ENCODE measurements at places on chromosomes 16 and 17.

- DNase-seq = no peak
These were observed 2.6 kb downstream of the SPDYE4 start for GRCh38 chr17:8755590-8756255.

DNA sequence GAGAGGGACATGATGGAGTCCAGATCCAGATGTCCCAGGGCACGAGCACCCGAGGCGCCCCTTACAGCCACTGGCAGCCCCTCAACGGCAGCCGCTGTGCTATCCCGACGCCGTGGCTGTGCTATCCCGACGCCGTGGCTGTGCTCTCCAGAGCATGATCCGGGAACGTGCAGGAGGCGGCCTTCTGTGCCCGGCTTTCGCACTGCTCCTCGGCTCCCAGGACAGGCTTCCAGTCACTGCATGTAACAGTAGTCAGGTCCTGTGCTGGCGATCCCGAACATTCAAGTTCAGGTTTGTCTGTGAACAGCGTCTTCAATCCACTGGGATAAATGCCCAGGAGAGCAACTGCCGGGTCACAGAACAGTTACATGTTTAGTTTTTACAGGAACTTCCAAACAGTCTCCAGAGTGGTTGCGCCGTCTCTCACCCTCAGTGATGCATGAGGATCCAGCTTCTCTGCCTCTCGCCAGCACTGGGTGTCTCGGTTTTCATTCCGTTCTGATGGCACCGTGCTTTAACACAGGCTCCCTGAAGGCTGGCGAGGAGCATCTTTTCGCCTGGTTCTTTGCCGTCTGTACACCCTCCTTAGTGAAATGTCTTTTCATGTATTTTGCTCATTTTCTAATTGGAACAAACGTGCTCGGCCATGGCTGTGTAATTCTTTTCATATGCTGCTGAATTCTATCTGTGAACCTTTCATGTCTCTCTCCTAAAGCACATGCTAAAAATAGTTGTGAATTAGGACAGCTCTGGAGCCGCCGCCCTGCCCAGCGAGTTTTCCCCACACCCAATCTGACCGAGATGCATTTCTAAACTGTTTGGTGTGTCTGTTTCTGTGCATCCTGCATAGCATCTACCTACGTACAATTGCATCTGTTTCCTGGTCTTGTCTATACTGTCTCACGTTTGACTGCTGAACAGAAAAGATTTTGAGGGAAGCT, 72.6 kb upstream of the METRNL start:
- no peak for DNase-seq

GRCh38 chr17:1930337-1930645, 94.8 kb downstream of the RTN4RL1 start:
- DNase-seq = no peak

DNA sequence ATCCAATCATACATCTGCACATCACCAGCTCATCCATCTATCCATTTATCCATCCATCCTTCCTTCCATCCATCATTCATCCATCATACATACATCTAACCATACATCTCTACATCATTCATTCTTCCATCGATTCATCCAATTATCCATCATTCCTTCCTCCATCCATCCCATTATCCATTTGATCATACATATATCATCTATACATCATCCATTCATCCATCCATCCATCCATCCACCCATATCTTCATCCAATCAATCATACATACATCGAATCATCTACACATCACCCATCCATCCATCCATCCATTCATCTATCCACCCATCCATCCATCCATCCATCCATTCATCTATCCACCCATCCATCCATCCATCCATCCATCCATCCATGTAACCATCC, 29.3 kb upstream of the STH start:
- no peak for DNase-seq

DNA sequence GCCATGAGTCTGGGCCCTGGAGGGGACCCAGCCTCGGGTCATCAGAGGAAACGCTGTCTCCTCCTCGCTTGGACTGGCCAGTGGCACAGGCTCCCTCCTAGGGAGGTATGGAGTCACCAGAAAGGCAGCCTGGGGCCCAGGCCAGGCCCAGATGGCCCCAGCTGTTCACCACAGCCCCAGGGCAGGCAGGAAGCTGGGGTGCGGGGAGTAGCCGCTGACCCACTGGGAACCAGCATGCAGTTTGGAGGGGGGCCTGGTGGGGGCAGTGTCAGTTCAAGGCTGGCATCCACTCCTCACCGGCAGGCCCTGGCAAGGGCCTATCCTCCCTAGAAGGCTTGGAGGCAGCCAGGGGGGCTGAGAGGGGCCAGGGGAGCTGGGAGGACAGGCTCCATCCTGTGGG, 48.8 kb downstream of the SDK2 start:
- no peak for DNase-seq
